ENCODE measurements at places on chromosomes 7 and 10. TPM values are rescaled to one million over a fixed set of nuclear protein-coding genes. Genes with fewer than 3 reads are reported as not detected.

- H3K36me3 ChIP-seq = no peaks in the 10 kb centered on the region
- no peak for DNase-seq
- no peaks in the 10 kb centered on the region for H3K27me3 ChIP-seq
- peak overlapping the region; percentile 47 for H3K27ac ChIP-seq
- no peak overlapping the region for H3K4me3 ChIP-seq
Observed at GRCh38 chr10:52027055-52027705, 286.9 kb upstream of the DKK1 start.

- H3K36me3 ChIP-seq = no peaks in the 10 kb centered on the region
- H3K27ac ChIP-seq = no peak overlapping the region
- no peaks in the 10 kb centered on the region for H3K27me3 ChIP-seq
- H3K4me1 ChIP-seq = no peaks in the 10 kb centered on the region
- H3K4me3 ChIP-seq = no peak overlapping the region
Observed at GRCh38 chr10:69829775-69830174, 28.1 kb downstream of the COL13A1 start.

DNA sequence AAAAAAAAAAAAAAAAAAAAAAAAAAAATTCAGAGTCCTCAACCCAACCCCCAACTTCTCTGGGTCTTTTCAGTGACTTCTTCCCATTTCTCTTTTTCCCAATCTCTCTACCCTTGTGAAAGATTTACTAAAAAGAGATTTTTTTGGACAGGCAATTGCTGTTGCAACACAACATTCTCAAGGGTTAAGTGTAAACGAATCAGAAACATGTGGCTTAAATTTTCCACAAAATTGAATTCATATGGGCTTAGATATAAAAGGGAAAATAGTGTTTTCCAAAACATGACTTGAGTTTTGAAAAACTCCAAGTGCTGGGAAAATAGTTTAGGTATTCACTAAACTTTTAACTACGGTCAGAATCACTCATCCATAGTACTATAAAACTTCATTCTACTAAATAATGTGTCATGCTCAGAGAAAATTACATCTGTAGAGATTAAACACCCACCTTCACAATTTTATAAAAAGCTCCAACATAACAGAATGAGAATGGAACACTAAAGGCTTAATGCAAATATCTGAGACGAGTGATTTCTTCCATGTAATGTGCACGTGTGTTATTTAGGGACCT lies 643.1 kb downstream of the PARD3 start:
- H3K36me3 ChIP-seq = no peaks in the 10 kb centered on the region
- DNase-seq = no peak
- H3K27me3 ChIP-seq = no peaks in the 10 kb centered on the region
- H3K4me3 ChIP-seq = no peak overlapping the region
- no peaks in the 10 kb centered on the region for H3K4me1 ChIP-seq
- no peak overlapping the region for H3K27ac ChIP-seq

DNA sequence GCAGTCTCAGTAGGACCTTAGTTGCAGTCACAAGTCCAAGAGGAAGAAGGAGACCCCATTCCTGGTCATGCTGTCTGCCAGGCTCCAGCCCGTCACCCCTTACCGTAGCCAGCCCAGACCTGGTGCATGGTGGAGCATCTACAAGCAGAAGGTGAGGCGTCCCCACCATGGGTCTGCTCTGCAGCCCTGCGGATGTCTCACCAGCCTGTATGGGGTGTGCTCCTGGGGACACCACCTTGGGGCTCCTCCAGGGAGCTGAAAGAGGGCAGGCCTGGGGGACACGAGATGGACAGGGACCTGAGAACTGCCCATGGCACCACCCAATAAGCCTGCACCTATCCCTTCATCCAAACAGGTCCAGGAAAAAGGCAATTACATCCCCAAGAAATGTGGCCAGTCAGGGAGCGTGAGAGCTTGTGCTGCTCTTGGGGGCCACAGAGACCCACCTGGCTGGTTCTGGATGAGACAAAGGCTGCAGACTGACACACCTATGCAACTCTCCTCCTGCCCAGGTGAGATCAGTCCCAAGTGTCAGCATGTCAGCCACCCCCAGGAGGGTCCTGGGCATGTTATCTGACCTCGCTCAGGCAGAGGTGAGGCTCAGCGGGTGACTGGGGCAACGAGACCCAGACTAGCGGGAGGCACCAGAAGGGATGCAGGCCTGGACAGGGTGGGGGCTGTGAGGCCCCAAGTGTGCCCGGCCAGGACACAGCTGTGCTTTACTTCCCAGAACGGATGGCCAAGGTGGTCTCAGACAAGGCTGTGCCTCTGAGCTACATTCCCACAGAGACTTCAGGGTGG lies 84.5 kb upstream of the RET start:
- H3K36me3 ChIP-seq = no peaks in the 10 kb centered on the region
- H3K27me3 ChIP-seq = no peaks in the 10 kb centered on the region
- DNase-seq = no peak
- no peaks in the 10 kb centered on the region for H3K4me1 ChIP-seq
- no peak overlapping the region for H3K27ac ChIP-seq

- H3K27me3 ChIP-seq = no peaks in the 10 kb centered on the region
- no peaks in the 10 kb centered on the region for H3K36me3 ChIP-seq
- H3K4me3 ChIP-seq = no peak overlapping the region
- no peak overlapping the region for H3K27ac ChIP-seq
- no peak for DNase-seq
Observed at GRCh38 chr7:25405736-25406135, 177.4 kb upstream of the NPVF start.

- no peak overlapping the region for H3K4me3 ChIP-seq
- DNase-seq = peak; percentile 23
- H3K4me1 ChIP-seq = no peaks in the 10 kb centered on the region
- no peaks in the 10 kb centered on the region for H3K36me3 ChIP-seq
Observed at GRCh38 chr10:97159646-97160305, 26.0 kb downstream of the SLIT1 start.

HABP2 gene
- 3.6 TPM for total RNA-seq

KRIT1 gene
- 37.7 TPM for total RNA-seq

CABCOCO1 gene
- total RNA-seq = not detected

RHOBTB1 gene
- 14.5 TPM for total RNA-seq

KEL gene
- total RNA-seq = 0.87 TPM

C10orf143 gene
- 3.4 TPM for total RNA-seq

LRRC17 gene
- total RNA-seq = 0.58 TPM

Measured in upper lobe of right lung (tissue), 1 donor.